Subcutaneous preadipocyte (primary cell): ENCODE measurements at places on chromosomes 2 and 18. TPM values are rescaled to one million over a fixed set of nuclear protein-coding genes. Genes with fewer than 3 reads are reported as not detected.

Gene MPHOSPH10
- total RNA-seq: 16.2 and 16.4 TPM in 2 replicates

Gene CFAP210
- total RNA-seq: not detected in 2 replicates

Gene LPIN1
- total RNA-seq: 84.1 and 116 TPM in 2 replicates

Gene ANO7
- 0.73 and 0.78 TPM in 2 replicates for total RNA-seq

Gene ABCA12
- under 0.01 TPM in 2 replicates for total RNA-seq

Gene GULP1
- total RNA-seq: 10.7 and 24.0 TPM in 2 replicates

Gene UGT1A5
- not detected in 2 replicates for total RNA-seq

Gene KCNJ3
- total RNA-seq: not detected in 2 replicates

Gene ARHGAP25
- under 0.01 TPM in 1 of 2 replicates, not detected in the other for total RNA-seq

Gene SFT2D3
- 3.3 and 4.5 TPM in 2 replicates for total RNA-seq

Gene STK36
- total RNA-seq: 22.4 and 24.0 TPM in 2 replicates

Gene RIT2
- not detected in 2 replicates for total RNA-seq

Gene SERPINB4
- total RNA-seq: under 0.01 TPM in 1 of 2 replicates, not detected in the other

Gene TSPYL6
- total RNA-seq: not detected in 2 replicates

Gene KHK
- 1.4 and 1.5 TPM in 2 replicates for total RNA-seq

Gene RAB6C
- total RNA-seq: not detected in 2 replicates

Gene HOXD13
- total RNA-seq: 1.6 TPM in 1 of 2 replicates, not detected in the other

Gene TRIM43
- total RNA-seq: not detected in 2 replicates

Gene SERPINB3
- total RNA-seq: not detected in 2 replicates

Gene FAM136A
- total RNA-seq: 24.6 and 29.7 TPM in 2 replicates

Gene IFIH1
- total RNA-seq: 3.1 and 4.0 TPM in 2 replicates

Gene HES6
- 1.1 and 1.2 TPM in 2 replicates for total RNA-seq

Gene BIN1
- total RNA-seq: 88.9 and 100 TPM in 2 replicates

Gene CENPO
- total RNA-seq: 19.5 and 30.3 TPM in 2 replicates

Gene FAM110C
- not detected in 2 replicates for total RNA-seq

Gene PAIP2B
- 0.20 and 0.37 TPM in 2 replicates for total RNA-seq

Gene NYAP2
- not detected in 2 replicates for total RNA-seq

Gene LIMS2
- 0.37 and 0.78 TPM in 2 replicates for total RNA-seq

Gene IL1F10
- total RNA-seq: not detected in 2 replicates
